ENCODE measurements at places on chromosomes 16 and 17. TPM values are rescaled to one million over a fixed set of nuclear protein-coding genes. Genes with fewer than 3 reads are reported as not detected.

Gene SPNS2
- total RNA-seq: 33.9 TPM

Gene AXIN2
- 3.1 TPM for total RNA-seq

Gene BAIAP3
- 2.0 TPM for total RNA-seq

Gene C16orf96
- 0.04 TPM for total RNA-seq

GRCh38 chr16:17828012-17828411 lies 357.3 kb upstream of the XYLT1 start:
- no peak for ATAC-seq

GRCh38 chr16:67053767-67054334 lies 24.9 kb downstream of the CBFB start:
- ATAC-seq: no peak

GRCh38 chr17:6394055-6394606 lies 40.8 kb downstream of the AIPL1 start:
- ATAC-seq: no peak

DNA sequence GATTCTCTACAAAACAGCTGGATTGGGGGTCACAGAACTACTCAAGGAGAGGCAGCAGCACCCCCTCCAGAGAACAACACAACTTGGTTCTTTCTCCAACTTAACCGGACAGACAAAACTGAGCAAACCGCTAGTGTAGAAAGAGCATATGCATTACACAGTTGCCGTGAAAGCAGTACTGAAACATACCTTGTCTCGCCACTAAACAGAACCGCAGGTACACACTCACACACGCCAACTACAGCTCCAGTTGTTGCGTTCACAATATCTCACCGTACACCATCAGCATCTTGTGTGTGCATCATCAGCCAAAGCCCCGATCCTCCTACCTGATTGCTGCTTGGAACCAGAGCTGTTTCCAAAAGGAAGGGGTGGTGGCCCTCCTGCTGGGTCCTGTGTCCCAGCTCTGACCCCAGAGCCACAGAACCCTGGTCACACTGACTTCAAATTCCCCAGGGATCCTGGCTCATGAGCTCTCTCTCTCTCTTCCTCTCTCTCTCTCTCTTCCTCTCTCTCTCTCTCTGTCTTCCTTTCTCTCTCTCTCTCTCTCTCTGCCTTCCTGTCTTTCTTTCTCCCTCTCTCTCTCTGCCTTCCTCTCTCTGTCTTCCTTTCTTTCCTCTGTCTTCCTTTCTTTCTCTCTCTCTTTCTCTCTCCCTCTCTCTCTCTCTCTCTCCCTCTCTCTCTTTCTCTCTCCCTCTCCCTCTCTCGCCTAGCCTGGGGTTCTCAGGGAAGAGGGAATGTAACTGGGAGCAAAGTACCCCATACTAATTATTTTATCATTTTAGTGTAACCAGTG lies 8.4 kb downstream of the PIMREG start:
- no peak for ATAC-seq

DNA sequence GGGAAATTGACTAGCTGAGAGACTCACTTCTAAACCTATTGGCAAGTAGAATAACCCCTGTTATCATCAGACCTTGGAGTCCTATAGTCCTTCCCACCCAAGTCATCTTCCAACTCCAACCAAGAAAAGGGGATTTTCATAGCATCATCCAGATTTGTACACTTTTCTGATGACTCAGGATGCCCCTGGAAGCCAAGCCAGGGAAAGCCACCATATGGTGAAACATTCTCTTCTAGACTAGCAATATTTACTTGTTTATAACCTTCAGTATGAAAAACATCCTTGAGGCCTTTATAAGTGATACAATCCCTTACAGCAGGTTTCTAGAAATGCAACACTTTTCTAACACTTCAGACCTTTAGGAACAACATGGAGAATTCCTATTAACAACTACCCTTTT lies 618.8 kb upstream of the CDH11 start:
- ATAC-seq: no peak

DNA sequence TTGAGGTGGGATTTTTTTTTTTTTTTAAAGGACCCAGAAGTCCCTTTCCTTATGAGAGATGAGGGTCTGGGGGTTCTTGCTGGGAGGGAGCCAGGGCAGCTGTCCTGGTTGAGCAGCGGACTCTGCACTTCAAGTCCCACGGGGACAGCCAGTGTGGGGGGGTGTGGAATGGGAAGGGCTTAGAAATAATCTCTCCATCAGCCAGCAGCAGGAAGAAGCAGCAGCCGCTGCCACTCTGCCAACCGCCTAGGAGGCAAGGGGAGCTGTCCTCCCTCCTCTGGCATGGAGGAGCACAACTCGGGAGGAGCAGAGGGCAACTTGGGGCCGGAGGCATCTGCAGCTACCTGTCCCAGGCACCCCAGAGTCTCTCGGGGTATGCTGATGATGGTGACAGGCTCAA lies at the start of gene KCNG4:
Gene KCNG4 (minus strand): TSS at position 104 of the 400 bp plus-strand sequence. CDS start 2,527 bp downstream, outside the sequence.
- ATAC-seq: no peak

DNA sequence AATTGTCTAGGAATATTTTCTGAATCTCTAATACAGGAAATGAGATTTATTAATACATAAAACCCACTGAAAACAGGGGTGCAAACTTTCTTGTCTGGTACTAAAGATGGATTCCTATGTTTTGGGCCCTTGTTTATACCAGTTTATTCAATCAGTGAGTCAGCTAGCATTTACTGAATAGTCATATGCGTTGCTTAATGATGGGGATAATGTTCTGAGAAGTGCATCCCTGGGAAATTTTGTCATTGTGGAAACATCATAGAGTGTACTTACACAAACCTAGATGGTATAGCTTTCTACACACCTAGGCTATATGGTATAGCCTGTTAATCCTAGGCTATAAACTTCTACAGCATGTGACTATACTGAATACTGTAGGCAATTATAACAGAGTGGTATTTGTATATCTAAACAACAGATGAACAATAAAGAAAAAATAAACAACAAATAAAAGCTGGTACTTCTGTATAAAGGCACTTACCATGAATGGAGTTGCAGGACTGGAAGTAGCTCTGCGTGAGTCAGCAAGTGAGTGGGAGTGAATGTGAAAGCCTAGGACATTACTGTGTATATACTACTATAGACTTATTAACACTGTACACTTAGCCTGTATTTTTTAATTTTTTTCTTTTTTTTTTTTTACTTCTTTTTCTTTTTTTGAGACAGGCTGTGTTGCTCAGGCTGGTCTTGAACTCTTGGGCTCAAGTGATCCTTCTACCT lies 63.7 kb downstream of the SIAH1 start:
- ATAC-seq: peak; percentile 65
